Skeletal muscle cell (primary cell): ENCODE measurements at places on chromosomes 13 and 19.

GRCh38 chr13:110438211-110438610 lies 123.3 kb downstream of the RAB20 start:
- no peak for DNase-seq

GRCh38 chr13:72805676-72806346 lies 23.9 kb downstream of the PIBF1 start:
- no peak for DNase-seq

DNA sequence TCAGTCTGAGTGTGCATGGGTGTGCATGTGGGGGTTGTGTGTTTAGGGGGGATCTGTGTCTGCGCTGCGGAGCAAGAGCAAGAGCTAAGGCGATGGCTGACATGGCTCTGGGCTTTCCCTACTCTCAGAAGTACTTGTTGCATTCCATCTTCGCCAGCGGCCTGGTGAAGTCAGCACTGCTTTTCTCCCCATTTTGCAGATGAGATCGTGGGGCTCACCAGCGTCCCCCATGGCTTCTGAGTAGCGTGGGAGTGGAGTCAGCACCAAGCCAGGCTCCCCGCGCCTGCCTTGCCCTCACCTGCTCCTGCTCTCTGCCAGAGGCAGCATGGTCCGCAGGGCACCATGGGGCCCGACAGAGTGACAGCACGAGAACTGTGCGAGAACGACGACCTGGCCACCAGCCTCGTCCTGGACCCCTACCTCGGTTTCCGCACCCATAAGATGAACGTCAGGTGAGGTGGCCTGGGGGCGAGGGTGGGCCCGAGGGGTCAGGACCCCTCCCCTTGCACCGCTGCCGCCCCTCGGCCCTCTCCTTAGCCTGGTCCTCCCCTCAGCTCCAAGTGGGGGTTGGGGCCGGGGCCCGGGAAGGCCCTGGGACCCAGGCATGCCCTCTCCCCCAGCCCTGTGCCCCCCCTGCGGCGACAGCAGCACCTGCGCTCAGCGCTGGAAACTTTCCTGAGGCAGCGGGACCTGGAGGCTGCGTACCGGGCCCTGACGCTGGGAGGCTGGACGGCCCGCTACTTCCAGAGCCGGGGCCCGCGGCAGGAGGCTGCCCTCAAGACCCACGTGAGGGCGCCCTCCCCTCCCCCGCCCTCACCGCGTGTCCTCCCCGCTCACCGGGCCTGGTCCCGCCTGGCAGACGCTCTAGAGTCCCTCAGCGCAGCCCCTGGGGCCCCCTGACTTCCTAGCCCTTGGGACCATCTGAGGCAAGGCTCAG lies 2.2 kb downstream of the KMT5C start:
- no peak for DNase-seq

GRCh38 chr19:28519218-28519779 lies 693.7 kb downstream of the UQCRFS1 start:
- DNase-seq, result no peak

DNA sequence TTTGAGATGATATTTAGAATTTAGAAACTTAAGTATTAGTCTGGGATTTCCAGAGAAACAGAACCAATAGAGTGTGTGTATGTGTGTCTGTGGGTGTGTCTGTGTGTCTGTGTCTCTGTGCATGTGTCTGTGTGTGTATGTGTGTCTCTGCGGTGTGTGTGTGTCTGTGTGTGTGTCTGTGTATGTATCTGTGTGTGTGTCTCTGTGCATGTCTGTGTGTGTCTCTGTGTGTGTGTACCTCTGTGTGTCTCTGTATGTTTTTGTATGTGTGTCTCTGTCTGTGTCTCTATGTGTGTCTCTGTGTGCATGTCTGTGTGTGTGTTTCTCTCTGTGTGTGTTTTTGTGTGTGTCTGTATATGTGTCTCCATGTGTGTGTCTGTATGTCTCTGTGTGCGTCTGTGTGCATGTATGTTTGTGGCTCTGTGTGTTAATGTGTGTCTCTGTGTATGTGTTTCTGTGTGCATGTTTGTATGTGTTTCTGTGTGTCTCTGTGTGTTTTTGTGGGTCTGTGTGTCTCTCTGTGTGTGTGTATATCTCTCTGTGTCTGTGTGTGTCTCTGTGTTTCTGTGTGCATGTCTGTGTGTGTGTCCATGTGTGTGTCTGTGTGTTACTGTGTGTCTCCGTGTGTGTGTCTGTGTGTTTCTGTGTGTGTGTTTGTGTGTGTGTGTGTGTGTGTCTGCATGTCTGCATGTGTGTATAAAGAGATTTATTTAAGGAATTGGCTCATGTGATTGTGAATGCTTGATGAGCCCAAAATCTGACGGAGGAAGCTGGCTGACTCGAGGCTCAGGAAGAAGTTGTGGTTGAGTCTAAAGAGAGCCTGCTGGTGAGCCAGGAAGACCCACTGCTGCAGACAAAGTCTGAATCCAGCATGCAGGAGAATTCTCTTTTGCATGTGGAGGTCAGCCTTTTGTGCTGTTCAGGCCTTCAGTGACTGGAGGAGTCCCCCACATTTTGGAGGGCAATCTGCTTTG lies 22.2 kb downstream of the GPR42 start:
- DNase-seq, result no peak

- no peak for DNase-seq
Observed at GRCh38 chr13:85564598-85564997, 234.6 kb downstream of the SLITRK6 start.

GRCh38 chr13:112734696-112735547 lies 45.1 kb downstream of the ATP11A start:
- no peak for DNase-seq

DNA sequence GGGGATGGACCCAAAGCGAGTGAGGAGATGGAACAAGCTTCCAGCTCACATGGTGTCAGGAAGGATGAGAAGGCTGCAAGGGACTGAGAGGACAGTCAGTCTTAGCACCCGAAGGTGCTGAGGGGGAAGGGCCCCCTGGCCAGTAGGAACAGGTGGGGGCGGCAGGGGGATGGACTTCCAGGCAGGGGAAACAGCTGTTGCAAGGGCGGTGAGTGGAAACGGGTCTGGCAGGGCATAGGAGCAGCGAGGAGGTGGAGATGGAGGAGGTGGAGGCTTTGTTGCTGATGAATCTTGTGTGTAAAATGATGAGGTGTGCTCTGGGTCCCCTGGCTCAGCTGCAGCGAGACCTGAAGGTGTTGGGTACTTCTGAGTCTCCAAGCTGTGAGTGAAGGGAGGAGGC lies 1.2 kb downstream of the MAP1S start:
- DNase-seq, result no peak

GRCh38 chr19:51311351-51312257 lies at the start of gene IGLON5:
IGLON5 (plus strand) TSS chr19:51311644; CDS start chr19:51311848, 204 bp downstream.
- no peak for DNase-seq

GRCh38 chr13:47326061-47326460 lies 429.2 kb upstream of the HTR2A start:
- DNase-seq, result peak; percentile 69

GRCh38 chr13:81487151-81487550 lies 1146.2 kb upstream of the SPRY2 start:
- no peak for DNase-seq
